ENCODE measurements at places on chromosomes 13 and 19.

DNA sequence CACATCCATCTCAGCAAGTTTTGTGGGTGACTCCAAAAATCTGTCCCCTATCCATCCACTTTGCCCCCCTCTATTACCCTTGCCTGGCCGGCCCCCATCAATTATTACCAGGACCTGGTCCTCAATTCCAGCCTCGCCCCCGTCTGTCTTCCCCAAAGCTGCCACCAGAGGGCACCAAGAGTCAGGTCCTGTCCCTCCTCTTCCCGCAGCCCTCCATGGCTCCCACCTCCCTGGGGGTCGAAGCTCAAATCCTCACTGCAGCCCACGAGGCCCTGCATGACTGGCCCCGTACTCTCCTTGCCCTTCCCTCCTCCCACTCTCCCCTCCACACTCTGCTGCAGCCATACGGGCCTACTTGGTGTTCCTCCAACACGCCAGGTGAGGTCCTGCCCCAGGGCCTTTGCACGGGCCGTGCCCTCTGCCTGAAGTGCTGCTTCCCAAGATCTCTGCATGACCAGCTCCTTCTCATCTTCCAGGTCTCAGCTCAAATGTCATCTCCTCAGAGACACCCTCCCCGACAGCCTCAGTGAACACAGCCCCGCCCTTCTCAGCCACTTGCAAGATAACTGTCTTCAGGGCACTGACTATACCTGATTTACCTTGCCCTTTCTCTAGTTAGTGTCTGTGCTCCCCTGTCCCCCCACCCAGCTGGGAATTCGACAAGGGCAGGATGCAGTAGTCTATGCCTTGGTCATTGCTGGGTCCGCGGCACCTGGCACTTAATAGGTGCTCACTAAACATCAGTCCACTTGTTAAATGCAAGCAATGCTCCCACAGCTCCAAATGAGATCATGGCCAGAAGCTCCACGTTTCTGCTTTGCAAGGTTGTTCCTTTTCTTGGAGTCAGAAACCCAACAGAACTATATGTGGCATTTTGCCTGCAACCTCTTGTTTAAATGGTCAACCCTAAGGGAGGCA, 16.8 kb upstream of the SEMA6B start:
- DNase-seq: peak; percentile 31

GRCh38 chr13:99926014-99926731, 45.4 kb downstream of the ZIC5 start:
- no peak for DNase-seq

DNA sequence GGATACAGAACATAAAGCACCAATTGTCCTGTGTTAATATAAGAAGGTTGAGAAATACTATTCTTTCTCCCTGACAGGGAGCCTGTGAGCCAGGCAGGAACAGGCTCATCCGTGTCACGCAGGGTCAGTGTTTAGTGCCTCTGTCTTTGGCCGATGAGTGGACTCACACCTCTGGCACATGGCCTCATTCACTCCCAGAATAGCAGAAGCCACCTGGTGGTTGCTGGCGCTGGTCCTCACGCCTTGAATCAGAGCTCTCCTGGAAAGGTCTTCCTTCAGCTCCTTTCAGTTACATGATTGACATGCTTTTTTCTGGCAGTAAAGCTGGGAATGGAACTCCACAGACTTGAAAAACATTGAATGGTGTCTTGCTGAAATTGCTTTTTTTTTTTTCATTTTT, 28.1 kb upstream of the SIAH3 start:
- no peak for DNase-seq

DNA sequence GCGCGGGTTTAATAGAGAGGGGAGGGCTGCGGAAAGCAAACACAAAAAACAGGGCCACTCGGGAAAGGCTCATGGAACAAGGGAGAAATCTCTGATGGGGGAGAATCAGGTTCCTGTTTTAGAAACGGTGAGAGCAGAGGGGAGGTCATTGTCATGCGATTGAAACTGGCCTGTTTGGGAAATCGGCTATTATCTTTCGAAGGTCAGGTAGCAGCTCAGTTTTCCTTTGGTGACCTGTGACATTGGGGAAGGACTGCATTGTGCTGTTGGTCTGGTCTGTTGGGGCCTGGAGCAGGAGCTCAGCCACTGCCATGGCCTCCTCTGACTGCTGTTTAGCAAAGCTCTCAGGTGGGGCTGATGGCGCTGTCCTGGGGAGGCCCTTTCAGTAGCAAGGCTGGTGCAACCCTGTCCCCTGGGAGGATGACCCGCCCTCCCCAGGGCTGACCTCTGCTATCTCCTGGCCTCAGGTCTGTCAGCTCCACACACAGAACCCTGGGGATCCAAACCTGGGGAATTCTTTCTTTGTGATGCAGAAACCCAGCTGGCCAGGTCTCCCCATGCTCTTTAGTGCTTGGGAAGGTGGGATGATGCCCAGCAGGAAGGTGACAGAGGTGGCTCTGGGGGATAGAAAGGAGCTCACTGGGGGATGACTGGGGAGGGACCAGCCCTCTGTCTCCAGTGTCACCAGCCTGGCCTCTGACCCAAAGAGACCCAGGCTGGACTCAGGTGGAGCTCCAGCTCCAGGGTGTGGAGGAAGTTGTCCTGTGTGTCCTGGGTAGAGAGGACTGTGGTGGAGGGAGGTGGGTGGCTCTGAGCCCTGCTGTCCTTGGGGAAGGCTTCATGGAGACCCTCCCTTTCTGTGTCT, 21.2 kb upstream of the CD177 start:
- DNase-seq: no peak

DNA sequence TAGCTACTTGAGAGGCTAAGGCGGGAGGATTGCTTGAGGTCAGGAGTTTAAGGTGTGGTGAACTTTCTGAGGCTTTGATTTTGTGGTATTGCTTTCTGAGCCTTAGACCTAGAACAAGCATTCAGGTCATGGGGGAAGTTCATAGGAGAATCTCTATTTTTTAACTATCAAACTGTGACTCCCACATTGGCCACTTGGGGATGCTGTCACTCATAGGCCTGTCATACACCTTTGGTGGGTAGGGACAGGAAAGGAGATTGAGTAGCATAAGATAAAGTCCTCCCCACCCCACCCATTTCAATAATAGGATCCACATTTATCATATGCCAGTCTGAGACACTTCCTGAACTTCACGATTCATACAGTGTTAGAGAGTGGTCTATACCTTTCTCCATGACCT, 41.9 kb upstream of the PSG2 start:
- DNase-seq: no peak

GRCh38 chr13:102715447-102715846, 20.6 kb upstream of the METTL21C start:
- no peak for DNase-seq

DNA sequence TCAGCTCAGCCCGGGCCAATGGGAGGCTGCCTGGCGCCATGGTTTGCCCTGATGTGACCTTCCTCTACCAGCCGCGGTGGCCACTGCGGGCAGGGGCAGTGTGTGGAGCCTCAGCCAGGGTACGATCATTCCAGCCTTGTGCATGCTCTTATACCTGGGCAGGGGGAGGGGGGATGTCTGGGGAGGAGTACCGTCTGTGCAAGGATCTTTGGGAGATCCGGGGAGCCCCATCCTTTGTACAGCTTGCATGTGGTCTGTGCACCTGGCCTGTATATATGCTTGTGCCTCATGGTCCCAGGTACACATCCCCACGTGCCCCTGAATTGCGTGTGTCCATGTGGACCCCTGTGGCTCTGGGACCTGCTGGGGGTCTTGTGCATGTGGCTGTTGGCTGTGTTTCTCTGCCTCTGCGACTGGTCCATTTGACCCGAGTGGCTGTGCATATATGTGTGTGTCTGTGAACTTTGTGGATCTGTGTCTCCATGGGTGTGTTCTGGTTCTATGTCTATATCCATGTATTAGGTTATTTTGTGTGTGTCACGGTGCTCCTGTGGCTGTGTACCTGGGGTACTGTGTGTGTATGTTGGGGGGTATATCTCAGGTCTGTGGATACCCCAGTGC, 12.8 kb upstream of the NANOS3 start:
- DNase-seq: no peak

DNA sequence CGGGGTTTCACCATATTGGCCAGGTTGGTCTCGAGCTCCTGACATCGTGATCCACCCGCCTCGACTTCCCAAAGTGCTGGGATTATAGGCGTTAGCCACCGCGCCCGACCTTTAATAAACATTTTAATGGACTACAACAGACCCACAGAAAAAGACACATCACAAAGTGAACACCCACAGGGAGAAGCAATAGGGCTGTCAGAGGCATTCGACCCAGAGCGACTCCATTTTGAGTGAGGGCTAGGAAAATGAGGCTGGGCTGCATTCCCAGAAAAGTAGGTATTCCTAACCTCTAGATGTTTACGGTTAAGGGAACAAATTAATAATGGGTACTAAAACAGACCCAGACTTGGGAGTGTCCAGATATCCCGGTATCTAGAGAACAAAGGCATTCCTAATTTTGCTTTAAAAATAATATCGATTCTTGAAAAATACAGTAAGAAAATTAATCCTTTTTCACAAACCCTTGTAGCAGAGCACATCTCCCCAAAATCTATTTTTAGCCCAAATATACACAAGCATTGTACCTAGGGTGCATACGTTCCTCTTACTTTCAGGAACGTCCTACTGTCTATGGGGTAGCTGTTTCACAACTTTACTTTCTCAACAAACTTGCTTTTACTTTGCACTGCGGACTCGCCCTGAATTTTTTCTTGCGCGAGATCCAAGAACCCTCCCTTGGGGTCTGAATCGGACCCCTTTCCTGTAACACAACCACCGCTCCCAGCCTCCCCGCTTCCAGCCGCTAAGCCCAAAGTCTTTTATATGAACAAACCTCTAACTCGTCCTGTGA, 811 bp upstream of the ZNF8 start:
- DNase-seq: no peak

- no peak for DNase-seq
Observed at GRCh38 chr13:114125589-114125988, 6.8 kb downstream of the RASA3 start.

DNA sequence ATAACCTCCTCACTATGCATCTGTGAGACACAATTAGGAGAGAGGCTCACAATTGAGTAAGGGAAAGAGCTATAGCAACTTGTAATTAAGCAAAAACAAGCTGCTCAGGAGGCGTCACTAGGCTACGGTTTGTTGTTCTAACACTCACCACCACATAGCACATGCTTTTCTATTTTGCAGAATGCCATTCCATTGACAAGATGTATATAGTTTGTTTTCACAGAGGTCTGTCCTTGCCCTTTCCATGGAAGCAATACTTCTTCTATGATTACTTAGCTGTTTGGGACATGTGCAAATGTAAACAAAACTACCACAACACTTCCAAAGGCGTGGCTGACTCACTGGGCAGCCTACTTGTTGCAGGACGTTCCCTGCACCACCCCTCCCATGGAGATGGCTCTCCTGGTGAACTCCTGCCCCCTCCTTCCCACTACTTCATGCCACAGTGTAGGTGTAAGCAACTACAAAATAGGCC, 33.9 kb upstream of the FAM216B start:
- no peak for DNase-seq

- no peak for DNase-seq
Observed at GRCh38 chr13:20405691-20406090, 120.0 kb downstream of the CRYL1 start.

DNA sequence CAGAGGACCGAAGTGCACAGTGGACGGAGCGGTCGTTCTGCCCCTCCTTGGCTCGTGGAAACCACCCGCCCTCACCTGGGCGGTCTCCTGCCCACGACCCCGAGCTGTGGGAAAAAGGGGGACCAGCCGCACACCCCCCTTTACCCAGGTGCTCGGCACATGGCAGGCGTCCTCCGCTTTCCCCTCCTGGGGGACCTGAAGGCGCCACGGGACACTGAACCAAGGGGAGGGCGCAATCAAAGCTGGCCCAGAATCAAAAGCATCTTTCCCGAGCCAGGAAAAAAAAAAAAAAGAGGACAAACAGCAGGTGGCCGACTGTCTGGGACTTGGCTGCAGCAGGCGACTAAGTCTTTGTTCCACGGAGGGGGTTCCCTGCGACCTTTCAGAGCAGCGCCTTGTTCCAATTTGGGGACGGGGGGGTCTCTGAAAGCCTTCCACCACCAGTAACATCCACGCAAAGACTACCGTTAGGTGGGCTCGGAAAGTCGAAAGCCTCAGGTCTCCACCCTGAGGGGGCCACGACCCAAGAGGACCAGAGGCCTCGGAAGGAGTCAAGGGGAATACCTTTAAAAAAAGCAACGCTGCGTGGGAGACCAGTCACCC, 1.1 kb downstream of the MBD3 start:
- DNase-seq: no peak

GRCh38 chr19:4916292-4917082, 7.2 kb downstream of the UHRF1 start:
- no peak for DNase-seq

GRCh38 chr19:31177246-31177645, 172.0 kb downstream of the TSHZ3 start:
- no peak for DNase-seq

DNA sequence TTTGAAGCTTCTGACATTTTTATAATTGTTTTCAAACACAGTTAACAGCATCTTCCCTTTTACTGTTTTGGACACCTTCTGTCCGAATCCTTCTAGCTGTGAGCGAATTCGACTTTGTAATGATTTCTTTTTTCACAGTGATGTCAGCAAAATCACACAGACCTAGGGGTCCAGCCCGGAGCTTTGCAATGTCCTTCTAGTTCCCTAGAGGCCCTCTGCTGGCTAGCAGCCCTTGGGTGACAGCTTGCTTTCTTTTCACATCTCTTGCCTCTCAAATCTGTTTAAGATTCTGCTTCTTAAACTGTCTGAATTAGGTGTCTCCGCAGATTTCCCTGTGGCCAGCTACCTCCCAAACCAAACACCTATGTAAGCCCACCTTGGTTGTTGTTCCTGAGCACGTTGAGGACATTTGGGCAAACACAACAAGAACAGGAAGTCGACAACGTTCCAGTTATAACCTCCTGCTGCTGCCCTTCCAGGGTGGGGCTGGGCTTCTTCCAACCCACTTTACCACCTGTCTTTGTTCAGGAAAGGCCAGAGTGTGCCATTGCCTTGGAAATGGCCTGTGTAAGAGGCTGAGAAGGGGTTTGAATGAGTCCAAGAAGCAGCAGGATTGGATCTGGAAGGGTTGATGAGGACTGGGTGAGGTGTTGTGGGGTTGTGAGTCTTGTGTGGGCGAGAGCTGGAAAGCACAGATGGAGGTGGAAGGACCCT, 123.1 kb downstream of the ATP8A2 start:
- DNase-seq: no peak

- DNase-seq: no peak
Observed at GRCh38 chr19:18674616-18675015, 8.9 kb upstream of the CRTC1 start.

All from activated naive CD8-positive, alpha-beta T cell treated with anti-CD3 and anti-CD28 coated beads, Interleukin-2, amount 50 U/mL, for 16 hours (primary cell).